IMR-90 (cell line): ENCODE measurements at places on chromosomes 12 and 14. TPM values are rescaled to one million over a fixed set of nuclear protein-coding genes. Genes with fewer than 3 reads are reported as not detected.

Gene SIRT4
- total RNA-seq = 0.83 and 2.0 TPM in 2 replicates

DNA sequence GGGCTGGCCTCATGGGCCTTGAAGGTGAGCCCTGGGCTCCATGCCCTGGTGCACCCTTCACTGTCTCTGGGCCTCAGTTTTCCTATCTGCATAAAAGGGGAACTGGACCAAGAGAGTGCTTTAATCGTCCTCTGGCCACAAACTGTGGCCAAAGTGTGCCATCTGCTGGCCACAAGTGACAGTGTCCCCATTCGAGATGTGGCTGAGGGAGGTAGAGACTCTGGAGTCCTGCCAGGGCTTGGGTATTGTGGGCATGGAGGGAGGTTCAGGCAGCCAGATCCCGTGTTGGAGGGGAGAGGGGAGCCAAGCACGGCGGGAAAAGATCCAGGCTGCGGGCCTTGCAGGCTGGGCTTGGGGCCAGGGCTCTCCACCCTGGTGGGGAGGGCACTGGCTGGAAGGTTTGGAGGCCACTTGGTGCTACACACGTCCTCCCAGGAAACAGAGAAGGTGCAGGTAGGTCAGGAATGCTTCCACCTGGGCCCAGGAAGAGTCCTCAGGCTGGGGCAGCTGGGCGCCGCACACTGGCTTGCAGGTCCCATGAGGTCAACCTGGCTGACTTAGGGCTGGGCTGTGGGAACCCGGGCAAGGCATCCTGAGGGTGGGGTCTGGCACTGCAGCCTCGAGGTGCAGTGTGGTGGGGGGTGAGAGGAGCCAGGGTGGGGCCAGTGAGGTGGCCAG lies 7.3 kb upstream of the KIF26A start:
- peak; percentile 1 for DNase-seq

Gene PRB2
- total RNA-seq = not detected in 2 replicates

Gene SLCO1B1
- not detected in 2 replicates for total RNA-seq

DNA sequence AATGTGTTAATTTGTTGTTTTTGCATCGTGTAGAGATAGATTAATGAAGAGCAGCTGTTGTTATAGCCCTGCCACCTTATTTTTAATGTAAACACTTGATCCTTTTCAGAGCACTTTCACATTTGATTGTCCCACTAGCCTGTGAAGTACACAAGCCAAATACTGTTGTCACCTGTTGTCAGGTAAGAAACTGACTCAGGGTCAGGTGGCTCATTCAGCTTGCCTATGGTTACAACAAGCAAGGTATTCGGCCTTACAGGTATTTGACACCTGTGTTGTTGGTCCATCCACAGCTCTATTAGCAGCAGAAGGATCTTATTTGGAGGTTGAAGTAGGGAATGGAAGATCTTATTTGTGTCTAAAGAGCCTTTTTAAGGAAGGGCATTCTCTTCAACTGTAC lies 108.9 kb downstream of the GPR135 start:
- DNase-seq = no peak
